ENCODE measurements at places on chromosomes 2 and 18.
A peak's percentile ranks its signal among the peaks of the same experiment; 100 is the strongest.

- no peak for DNase-seq
Observed at GRCh38 chr2:5691221-5691984, 781 bp upstream of the SOX11 start.

GRCh38 chr18:11740461-11740860, 51.4 kb downstream of the GNAL start:
- no peak for DNase-seq

- no peak for DNase-seq
Observed at GRCh38 chr2:202542142-202542541, 92.6 kb upstream of the FAM117B start.

GRCh38 chr2:239188536-239188935, 212.3 kb downstream of the HDAC4 start:
- DNase-seq: no peak

GRCh38 chr18:28108814-28109213, 68.1 kb downstream of the CDH2 start:
- no peak for DNase-seq

GRCh38 chr2:238107525-238108422, 7.6 kb downstream of the ESPNL start:
- no peak for DNase-seq

GRCh38 chr2:190418727-190419126, 10.6 kb downstream of the MFSD6 start:
- DNase-seq: no peak

DNA sequence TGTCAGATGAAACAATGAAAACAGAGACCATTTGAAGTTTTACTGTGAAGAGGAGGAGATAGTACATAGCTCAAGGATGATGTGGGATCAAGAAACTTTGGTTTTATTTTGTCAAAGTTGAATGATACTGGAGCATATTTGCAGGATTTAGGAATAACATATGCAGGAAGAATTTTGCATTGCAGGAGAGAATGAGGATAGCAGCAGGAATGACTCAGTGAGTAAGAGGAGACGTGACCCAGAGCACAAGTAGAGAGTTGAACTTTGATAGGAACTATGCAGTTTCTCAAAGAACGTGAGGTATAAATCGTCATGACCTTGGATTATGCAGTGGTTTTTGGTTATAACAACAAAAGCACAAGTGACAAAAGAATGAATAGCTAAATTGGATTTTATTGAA, 47.7 kb downstream of the MAPRE2 start:
- DNase-seq: no peak

- DNase-seq: no peak
Observed at GRCh38 chr2:99698896-99699295, 209.1 kb upstream of the REV1 start.

- DNase-seq: no peak
Observed at GRCh38 chr2:158042666-158043065, 59.0 kb upstream of the UPP2 start.

DNA sequence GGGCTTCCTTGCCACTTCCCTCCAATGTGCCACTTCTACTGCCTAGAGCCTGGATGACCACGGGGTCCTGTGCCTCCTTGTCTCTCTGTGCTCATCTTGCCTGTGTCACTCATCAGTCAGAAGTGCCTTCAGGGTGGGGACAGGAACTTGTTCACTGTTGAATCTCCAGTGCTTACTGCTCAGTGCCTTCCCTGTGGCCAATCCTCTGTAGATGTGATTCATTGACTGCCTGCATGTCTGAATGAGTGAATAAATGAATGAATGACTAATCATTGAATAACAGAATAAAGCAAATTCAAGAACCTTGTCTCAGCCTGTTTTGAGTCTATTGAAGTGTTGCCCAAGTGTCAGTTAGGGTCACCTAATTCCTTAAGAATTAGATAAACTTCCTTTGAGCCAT, 42.3 kb upstream of the FAM136A start:
- no peak for DNase-seq

DNA sequence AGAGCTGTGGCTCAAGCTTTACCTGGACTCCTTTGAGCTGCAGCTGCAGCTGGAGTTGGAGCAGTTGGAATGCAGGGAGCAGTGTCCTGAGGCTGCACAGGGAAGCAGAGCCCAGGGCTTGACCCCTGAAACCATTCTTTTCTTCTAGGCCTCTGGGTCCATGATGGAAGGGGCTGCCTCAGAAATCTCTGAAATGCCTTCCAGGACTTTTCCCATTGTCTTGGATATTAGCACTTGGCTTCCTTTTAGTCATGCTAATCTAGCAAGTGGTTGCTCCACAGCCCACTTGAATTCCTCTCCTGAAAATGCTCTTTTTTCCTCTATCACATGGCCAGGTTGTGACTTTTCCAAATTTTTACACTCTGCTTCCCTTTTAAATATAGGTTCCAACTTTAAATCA, 108.6 kb upstream of the RNF152 start:
- DNase-seq: no peak

- no peak for DNase-seq
Observed at GRCh38 chr2:131029812-131030211, 63.4 kb downstream of the FAM168B start.

DNA sequence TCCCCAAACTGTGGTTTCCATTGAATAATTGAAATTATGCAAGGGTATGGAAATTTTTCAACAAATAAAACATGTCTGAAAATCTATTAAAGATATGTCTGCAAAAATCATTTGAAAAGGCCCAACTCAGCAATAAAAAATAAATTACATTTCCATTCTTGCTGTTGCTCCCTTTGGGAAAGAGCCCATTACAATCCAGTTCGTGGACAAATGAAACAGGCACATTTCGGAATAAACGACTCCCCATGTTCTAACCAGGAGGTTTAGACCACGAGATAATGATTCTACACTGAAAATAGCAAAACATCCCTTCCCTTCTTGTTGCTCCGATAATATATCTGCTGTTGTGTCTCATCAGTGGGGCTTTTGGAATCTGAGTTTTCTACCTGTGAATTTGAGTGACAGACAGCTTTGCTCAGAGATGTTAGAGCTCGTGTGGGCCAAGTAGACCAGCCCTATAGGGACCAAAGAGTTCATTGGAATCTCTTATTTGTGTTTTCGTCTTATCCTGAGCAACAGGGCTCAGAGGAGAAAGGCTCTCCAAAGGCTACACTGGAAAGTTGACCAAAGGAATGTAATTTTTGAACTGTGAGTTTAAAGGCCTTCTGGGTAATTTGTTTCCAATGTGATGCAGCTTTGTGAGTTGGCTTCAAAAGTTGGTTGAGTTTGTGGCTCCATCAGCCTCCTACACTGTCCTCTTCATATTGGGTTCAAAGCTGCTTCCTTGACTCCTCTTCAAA, 119.5 kb downstream of the ACTR3 start:
- DNase-seq: no peak

DNA sequence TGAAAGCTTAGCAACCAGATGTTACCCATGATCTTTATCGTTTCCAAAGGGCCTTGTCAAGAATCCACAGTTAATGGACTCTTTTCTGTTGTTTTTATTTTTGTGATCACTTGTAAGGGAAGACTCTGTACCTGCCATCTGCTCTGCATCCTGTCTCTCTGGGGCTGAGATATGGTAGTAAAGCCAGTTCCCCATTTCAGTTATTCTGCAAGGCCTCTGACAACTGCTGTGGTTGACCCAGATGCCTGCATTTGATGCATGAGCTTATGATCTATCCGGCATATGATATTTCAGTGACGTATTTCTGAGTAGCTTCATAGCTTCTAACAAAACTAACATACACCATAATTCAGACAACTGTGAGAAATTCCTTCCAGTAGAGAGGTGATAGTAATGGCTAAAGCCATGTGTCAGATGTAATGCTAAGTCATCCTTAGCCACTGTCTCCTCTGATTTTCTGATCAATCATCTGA, 105.1 kb downstream of the TPO start:
- no peak for DNase-seq

- DNase-seq: no peak
Observed at GRCh38 chr2:29834624-29835023, 86.8 kb downstream of the ALK start.

- DNase-seq: peak; percentile 72
Observed at GRCh38 chr2:102803041-102803896, 41.4 kb downstream of the TMEM182 start.

DNA sequence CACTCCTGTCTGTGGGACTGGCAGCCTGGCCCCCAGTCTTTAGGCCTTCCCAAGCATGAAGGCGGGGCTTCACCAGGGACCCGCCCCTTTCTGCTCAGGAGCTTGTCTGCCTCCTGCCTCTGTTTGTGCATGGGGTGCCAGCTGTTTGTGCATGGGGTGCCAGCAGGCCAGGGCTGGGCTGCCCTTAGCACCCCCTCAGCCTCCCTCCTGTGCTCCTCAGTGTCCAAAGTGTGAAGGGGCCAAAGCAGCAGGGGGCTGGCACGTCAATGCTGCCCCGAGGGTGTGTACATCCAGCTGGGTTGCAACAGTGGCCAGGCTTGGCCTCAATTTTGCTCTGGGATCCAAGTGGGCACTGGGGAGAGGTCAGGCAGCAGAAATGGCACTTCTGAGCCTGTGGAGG, 298.0 kb upstream of the GALNT5 start:
- DNase-seq: no peak

GRCh38 chr2:64910972-64911433, 78.2 kb upstream of the SLC1A4 start:
- peak; percentile 10 for DNase-seq
